MCF 10A (cell line): ENCODE measurements at places on chromosomes 3 and 15.

GRCh38 chr15:79689030-79689429 is 207.8 kb downstream of the MTHFS start:
- DNase-seq: no peak

DNA sequence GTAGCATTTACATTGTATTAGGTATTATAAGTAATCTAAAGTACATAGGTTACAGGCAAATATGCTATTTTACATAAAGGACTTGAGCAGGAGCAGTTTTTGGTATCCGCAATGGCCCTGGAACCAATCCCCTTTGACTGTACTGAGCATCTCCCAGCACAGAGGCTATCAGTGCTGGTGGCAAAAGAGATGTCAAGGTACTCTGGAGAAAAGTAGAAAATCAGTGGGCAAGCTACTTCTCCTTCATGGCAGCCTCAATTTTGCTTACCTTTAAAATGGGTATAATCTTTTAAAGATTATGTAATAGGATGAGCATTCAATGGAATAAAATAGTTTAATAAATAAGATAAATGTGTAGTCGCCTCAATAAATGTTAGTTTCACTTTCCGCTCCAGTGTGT is 56.7 kb upstream of the LMCD1 start:
- no peak for DNase-seq

DNA sequence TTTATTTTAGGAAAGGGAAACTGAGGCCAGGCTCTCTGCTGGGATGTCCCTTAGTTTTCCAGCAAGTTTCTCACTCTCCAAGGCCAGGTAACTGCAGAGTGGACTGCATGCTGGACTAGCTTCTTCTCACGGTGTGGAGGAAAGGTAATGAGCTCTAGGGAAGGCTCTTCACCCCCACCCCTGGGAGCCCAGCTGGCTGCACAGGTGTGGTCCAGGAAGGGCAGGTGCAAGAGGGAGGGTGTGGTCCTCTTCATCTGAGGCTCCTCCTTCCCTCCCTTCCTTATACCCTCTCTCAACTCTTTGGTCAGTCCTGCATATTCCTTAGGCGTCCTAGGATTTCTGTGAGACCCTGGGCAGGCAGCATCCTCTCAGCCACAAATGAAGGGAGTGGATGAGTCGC is 33.9 kb downstream of the RNU5B-1 start:
- DNase-seq: no peak

GRCh38 chr3:121748680-121749275 is 763 bp downstream of the GOLGB1 start:
- DNase-seq: no peak
